Choroid plexus epithelial cell (primary cell): ENCODE measurements at places on chromosomes 4 and X.
A peak's percentile ranks its signal among the peaks of the same experiment; 100 is the strongest.

GRCh38 chr4:52919461-52919860 lies 57.3 kb downstream of the RASL11B start:
- no peak for DNase-seq

DNA sequence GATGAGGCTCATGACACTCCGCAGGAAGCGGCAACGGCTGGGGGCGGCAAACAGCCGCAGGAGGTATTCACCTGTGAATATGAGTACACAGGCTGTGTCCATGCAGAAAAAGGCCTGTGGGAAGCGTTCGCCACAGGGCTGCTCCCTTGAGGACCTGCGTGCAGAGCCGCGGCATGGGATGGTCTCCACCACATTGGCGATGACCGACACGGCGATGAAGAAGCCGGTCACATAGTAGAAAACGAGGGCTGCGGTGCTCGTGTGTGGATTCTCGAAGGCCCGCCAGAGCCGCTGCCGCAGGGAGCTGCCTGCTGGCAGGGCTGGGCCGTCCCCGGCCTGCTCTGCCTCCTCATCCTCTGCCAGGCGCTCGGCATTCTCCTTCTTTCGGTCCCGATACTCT lies 2.2 kb downstream of the KCND1 start:
- no peak for DNase-seq

- DNase-seq = no peak
Measured at GRCh38 chr4:160136021-160136420, 1033.1 kb downstream of the RAPGEF2 start.

- no peak for DNase-seq
Measured at GRCh38 chrX:148541584-148541940, 41.1 kb downstream of the AFF2 start.

GRCh38 chr4:94345969-94346368 lies 3.3 kb upstream of the HPGDS start:
- no peak for DNase-seq

- peak; percentile 84 for DNase-seq
Measured at GRCh38 chr4:74056858-74057562, 18.5 kb upstream of the CXCL3 start.

DNA sequence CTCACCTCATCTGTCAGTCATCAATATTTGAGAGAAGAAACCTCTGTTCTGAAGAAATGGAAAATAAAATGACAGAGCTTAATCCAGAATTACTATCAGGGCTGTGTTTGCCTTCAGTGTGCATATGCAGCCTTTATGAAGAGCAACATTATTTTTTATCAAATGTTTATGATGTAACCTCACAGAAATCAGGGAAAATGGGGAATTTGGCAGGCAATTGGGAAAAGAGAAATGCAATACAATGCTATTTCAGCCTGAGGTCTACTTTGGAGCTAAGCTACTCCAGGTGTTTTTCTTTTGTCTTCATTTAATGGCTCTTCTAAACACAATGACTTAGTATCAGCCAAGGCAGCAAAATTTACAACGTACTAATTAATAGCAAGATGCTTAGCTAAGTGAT lies 241.1 kb upstream of the TET2 start:
- DNase-seq = no peak

DNA sequence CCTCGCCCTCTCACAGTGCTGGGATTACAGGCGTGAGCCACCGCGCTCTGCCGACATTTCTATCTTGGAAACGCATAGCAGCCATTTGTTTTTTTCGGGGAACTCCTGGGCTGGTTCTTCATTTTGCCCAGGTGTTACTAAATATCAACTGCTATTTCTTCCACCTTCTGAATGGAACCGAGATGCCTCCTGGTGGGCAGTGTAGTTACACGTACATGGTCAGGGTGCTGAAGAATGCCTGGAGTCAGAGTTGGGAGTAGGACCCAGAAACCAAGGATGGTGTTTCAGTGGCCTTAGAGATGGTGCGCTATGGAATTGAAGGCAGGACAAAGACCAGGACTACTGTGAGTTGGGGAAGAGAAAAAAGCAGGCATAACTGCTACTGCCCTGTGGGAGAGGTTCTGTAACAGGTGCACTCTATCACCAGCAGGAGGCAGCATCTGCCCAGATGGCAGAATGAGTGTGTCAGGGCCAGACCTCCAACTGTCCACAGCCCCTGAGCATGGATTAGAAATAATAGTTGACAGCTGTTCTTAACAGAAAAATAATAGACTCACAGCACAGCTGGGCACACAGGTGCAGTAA lies 81.7 kb downstream of the ZC4H2 start:
- peak; percentile 2 for DNase-seq

DNA sequence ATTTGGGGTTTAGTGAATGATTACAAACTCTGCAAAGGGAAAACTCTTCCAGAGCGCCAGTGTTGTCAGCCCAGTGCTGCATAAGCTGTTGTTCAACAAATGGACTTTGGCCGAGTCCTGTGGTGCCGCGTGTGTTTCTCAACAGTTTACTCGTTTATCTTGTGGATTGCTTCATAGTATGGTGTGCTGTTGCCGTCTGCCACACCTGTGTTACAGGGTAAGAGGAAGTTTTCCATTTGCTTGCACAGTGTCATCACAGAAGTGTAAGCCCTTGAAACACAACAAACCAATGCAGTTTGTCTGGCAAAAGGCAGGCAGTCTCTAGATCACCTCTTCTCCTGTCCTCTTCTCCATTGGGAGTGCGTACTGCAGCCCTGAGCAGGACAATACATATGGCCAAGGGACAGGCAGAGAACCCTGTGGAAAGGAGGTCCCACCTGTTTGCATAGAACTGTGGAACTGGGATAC lies 66.3 kb downstream of the DCUN1D4 start:
- no peak for DNase-seq

- no peak for DNase-seq
Measured at GRCh38 chrX:120568035-120568434, 7.3 kb upstream of the CUL4B start.

DNA sequence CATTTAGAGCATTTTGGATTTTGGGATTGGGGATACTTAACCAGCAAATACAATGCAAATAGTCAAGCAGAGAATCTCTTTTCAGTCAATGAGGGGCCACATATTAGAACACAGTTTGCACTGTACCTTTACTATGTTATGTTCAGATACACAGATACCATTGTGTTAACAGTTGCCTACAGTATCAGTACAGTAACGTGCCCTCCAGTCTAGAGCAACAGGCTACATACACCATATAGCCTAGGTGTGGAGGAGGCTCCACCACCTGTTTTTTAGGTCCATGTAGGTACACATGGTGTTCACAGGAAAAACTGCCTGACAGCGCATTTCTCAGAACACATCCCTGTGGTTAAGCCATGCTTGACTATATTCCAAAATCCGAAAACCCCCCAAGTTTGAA lies 9.1 kb downstream of the GRPEL1 start:
- no peak for DNase-seq

DNA sequence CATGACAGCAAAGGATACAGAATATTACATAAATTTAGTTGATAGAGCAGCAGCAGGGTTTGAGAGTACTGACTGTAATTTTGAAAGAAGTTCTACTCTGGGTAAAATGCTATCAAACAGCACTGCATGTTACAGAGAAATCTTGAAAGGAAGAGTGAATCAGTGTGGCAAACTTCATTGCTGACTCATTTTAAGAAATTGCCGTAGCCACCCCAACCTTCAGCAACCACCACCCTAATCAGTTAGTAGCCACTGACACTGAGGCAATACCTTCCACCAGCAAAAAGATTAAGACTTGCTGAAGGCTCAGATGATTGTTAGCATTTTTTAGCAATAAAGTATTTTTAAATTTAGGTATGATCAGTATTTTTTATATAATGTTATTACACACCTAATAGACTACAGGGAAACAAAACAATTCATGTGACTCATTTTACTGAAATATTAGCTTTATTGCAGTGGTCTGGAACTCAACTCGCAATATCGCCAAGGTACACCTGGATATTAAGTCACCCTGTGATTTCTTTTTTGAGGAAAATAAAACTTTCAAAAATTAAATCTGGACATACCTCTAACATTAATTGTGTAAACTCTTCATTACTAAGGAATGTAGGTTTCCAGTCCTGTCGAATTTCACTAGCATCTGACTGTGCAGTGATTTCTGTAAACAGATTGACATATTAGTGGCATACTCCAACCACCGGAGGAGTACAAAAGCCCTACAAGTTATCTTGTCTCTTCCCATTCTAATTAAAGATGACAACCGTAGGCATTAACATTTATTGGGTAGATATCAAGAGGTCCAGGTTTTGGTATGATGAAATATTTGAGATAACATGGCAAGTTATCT lies 71.1 kb downstream of the CLOCK start:
- DNase-seq = peak; percentile 72

DNA sequence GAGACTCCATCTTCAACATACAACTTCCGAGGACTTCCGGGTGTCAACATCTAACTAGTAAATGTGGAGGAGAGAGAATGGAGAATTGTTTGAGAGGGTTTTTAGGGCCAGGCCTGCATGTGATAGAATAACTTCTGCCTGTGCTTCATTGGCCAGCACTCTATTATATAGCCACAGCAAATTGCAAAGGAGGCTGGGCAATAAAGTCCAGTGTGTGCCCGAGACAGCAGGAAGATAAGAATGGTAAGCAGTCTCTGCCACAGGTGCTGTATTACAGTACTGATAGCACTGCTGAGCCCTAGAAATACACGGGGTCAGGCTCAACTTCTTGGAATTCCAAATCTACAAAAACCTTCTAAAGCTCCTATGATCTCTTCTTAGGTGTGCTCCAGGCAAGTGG lies 20.8 kb upstream of the LIMCH1 start:
- no peak for DNase-seq

- no peak for DNase-seq
Measured at GRCh38 chr4:25881193-25881592, 18.4 kb upstream of the SEL1L3 start.

DNA sequence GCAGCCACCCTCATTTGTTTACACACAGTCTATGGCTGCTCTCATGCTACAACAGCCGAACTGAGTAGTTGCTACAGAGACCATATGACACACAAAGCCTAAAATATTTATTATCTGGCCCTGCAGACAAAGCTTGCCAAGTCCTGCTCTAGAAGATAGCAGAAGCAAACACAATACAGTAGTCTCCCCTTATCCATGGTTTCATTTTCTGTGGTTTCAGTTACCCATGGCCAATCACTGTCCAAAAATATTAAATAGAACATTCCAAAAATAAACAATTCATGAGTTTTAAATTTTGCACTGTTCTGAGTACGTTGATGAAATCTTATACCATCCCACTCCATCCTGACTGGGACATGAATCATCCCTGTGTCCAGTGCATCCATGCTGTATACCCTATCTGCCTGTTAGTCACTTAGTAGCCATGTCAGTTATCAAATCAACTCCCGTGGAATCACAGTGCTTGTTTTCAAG lies 40.2 kb upstream of the ZNF81 start:
- peak; percentile 70 for DNase-seq

DNA sequence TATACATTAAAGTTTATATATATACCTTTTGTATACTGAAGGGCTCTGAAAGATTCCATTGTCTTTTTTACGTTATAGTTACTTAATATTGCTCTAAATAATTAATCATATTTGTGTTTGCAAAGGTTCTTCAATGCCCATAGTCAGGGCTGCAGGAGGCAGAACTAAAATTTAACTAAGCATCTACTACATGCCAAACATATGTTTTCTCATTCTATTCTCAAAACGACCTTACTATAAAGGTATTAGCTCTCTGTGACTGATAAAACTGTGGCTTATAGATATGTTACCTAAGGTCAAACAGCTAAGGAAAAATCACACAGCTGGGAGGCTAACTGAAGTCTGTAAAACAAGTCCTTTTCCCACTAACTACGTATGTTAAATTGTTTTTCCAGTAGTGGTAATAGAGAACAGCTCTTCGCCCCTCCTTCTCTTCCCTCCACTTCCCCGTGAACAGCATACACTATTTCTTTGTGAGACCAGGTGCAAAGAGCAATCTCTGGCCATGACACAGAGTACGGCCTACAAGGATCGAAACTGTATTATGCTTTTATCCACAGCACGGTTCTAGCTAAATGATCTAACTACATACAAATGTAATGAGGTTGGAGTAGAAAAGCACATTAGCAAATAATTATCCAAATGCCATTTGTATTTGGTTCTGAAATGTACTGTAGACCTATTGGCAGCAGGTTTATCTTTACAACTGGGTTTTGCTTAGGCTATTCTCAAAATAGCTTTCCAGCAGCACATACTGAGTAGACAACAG lies 1.7 kb downstream of the CNOT6L start:
- DNase-seq = peak; percentile 22

GRCh38 chr4:130573742-130574141 lies 1477.8 kb downstream of the C4orf33 start:
- no peak for DNase-seq

DNA sequence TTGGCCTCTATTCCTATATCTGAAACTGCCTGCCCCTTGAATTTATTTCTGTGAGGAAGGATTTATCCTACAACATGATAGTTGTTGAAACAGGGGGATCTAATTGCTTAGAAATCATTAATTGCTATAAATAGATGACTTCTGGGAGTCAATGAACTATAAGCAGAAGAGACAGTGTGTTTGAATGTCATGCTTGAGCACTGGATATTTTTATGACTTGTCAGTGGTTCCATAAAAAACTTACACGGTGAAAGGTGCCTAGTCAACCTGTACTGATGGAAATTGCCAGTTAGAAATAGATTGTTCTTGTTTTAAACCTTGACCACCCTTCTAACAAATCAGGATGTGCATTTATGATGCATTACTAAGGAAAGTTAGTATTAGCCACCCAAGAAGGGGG lies 306.9 kb upstream of the PPARGC1A start:
- DNase-seq = no peak

DNA sequence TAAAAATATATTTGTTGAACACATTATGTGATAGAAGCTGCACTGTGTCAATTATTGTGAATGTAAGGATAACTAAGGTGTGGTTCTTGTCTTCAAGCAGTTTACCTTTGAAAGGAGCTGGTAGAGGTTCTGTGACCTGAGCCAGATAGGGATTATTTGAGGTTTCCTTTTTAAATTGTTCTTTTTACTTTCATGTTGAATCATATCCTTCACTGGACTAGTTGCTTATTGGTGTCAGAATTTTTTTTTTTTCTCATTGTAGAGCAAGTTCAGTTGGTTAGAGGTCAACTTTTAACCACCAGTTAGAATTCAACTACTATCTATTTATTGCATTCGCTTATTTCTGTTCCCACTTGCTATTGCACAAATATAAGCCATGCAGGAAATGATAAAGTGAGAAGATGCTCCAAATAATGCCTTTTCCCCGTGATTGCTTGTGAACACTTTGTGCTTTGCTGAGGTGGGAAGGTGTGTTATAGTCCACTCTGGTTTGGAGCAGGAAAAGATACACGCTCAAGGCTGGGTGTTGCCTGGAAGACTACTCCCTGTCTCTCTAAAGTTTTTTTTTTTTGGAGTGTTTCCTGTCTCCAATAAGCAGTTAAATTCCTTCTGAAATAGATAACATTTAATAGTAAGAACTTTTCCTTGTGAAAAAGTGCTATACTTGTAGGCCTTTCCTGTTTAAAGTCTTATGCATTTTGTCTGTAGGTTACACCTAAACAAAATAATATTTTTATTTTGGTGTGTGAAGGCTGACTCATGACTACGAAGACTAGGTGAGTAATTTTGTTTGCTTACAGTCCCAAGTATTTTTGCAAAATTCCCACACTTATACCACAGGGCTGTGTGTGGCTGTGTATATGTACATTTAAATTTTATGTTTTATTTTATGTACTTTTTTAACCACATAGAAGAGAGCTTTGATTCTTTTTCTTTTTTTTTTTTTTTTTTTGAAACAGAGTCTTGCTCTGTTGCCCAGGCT lies 83.8 kb upstream of the LCORL start:
- DNase-seq = no peak

- no peak for DNase-seq
Measured at GRCh38 chrX:79368441-79368840, 1.3 kb upstream of the ITM2A start.

GRCh38 chrX:31268359-31268758 lies 196.5 kb upstream of the FTHL17 start:
- DNase-seq = peak; percentile 57
